ENCODE measurements at places on chromosomes 6 and 20. TPM values are rescaled to one million over a fixed set of nuclear protein-coding genes. Genes with fewer than 3 reads are reported as not detected.

PTCHD4 gene
- total RNA-seq: 5.5 TPM

HCRTR2 gene
- not detected for total RNA-seq

PDYN gene
- not detected for total RNA-seq

NFATC2 gene
- under 0.01 TPM for total RNA-seq

FLRT3 gene
- total RNA-seq: 0.78 TPM

TNXB gene
- total RNA-seq: 99.6 TPM

ZC2HC1B gene
- not detected for total RNA-seq

TDRD6 gene
- 0.20 TPM for total RNA-seq

RAD21L1 gene
- total RNA-seq: not detected

BANF2 gene
- total RNA-seq: not detected

SCRT2 gene
- not detected for total RNA-seq

LINC00237 gene
- total RNA-seq: not detected

PACRG gene
- total RNA-seq: 0.37 TPM

MOCS1 gene
- 12.5 TPM for total RNA-seq

TMEM74B gene
- total RNA-seq: not detected

SOX4 gene
- 3.7 TPM for total RNA-seq

PTP4A1 gene
- 35.6 TPM for total RNA-seq

OPRM1 gene
- not detected for total RNA-seq

PRICKLE4 gene
- total RNA-seq: not detected

SLC35B2 gene
- total RNA-seq: 65.8 TPM

DCDC2 gene
- total RNA-seq: under 0.01 TPM

FRMD1 gene
- not detected for total RNA-seq

RBM12 gene
- 48.1 TPM for total RNA-seq

ENPP1 gene
- 8.0 TPM for total RNA-seq

C6orf132 gene
- total RNA-seq: 4.5 TPM

FKBP1C gene
- total RNA-seq: 1.6 TPM

TMEM151B gene
- total RNA-seq: not detected

MRAP2 gene
- 1.4 TPM for total RNA-seq

GLP1R gene
- not detected for total RNA-seq

PPIL6 gene
- total RNA-seq: 4.3 TPM

MYT1 gene
- total RNA-seq: not detected

All from subcutaneous preadipocyte (primary cell).